ENCODE measurements at places on chromosomes 3 and 15.
A peak's percentile ranks its signal among the peaks of the same experiment; 100 is the strongest.

GRCh38 chr3:39272191-39272590 is 7.6 kb downstream of the CX3CR1 start:
- no peak for DNase-seq

DNA sequence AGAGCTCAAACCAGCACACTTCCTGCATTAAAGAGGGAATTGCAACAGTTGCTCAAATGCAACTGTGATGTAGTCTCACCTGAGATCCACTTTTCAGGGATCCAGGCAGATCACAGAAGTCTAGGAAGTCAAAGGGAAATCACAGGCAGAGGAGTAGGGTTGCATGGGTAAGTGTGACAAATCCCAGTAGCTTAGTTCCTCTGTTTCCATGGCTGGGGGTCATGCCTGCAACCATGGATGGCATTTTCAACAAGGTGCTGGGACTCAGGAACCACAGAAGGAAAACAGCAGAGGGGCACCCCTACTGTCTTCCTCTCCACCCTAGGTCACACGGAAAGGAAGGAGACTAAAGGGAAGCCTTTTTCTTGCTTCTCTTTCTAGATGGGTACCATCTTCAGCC is 36.5 kb upstream of the ARNT2 start:
- DNase-seq, result no peak

GRCh38 chr15:38073178-38073946 is 138.9 kb downstream of the TMCO5A start:
- DNase-seq, result peak; percentile 7

DNA sequence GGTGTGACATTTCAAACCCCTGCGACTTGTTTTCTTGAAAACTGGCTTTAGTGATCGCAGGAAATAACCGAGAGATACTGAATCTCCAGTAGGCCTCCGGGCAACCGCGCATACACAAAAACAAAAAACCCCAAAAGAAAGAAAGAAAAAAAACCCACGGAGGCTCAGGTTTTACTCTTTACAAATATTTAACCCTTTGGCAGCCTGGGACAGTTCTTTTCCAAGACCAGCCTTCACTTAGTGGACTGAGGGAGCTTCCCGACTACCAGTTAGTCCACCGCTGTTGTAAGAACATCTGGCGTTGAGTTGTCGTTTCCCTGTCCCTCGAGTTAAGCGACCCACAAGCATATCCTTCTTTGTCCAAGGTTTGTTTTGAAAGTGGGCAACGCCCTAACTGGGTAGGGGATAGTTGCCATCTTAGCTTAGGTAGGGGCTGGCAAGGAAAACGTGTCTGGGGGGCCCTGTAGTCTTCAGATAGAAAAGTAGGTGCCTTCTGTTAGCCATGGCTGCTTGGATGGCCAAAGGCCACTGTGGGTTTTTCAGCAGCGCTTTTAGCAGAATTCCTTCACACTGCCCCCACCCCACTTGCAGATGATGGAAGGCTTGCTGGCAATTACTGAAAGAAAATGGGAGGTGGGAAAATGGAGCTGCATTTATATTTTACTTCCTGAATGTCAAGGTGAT is 6.9 kb downstream of the ISL2 start:
- no peak for DNase-seq

GRCh38 chr15:75811626-75812025 is 31.6 kb upstream of the UBE2Q2 start:
- DNase-seq, result no peak

- DNase-seq, result no peak
These were observed 168.7 kb downstream of the POTEB3 start for GRCh38 chr15:21271566-21271965.

Data from PC-3 (cell line).